ENCODE measurements at places on chromosomes 12 and 14.

DNA sequence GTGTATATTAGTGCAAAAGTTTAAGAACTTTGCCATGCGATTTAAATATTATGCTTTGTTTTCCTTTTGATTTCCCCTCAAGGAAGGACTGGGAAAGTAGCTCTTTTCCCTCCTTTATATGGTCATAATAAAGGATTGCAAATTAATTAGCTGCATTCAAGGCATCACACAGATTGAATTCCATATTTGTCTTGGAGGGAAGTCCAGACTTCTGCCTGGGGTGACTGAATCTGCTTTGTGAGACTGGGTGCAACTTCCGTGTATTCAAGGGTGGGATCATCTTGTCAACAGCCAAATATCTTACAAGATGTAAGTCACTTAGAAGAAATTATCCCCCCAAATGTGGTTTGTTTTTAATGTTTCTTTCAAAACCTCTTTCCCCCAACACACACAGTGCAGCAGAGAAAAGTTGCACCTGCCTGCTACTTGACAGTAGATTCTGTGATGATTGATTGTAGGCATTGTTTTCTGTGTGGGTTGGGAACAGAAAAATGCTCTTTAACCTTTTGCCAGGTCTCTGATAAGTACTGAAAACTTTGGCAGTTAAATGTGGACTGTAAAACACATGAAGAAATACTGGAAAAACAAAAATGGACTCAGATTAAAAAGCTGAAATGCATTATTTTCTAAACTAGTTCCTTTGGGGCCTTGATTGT is 28.4 kb downstream of the STK38L start:
- no peak for DNase-seq

GRCh38 chr14:75648066-75648838 is 12.4 kb downstream of the ERG28 start:
- DNase-seq, result no peak

- no peak for DNase-seq
Observed at GRCh38 chr12:26767865-26768264, 65.1 kb downstream of the ITPR2 start.

DNA sequence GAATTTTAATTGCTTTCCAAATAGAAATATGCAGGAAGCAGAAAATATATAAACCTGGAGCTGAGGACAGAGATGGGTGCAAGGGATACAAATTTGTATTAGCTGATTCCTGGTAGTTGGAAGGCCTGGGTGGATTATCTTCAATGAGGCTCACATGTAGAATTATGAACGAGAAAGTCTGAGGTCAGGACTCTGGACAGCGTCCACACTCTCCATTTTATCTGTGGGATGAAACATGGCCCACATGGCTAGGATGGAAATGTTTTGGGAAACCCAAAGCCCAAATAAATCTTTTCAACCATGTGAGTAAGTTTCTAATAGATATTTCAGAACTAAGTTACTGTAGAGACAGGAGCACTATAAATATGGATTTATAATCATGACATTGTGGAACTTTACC is 256.1 kb downstream of the APAF1 start:
- no peak for DNase-seq

- no peak for DNase-seq
Observed at GRCh38 chr12:86735851-86736250, 479.7 kb upstream of the MGAT4C start.

DNA sequence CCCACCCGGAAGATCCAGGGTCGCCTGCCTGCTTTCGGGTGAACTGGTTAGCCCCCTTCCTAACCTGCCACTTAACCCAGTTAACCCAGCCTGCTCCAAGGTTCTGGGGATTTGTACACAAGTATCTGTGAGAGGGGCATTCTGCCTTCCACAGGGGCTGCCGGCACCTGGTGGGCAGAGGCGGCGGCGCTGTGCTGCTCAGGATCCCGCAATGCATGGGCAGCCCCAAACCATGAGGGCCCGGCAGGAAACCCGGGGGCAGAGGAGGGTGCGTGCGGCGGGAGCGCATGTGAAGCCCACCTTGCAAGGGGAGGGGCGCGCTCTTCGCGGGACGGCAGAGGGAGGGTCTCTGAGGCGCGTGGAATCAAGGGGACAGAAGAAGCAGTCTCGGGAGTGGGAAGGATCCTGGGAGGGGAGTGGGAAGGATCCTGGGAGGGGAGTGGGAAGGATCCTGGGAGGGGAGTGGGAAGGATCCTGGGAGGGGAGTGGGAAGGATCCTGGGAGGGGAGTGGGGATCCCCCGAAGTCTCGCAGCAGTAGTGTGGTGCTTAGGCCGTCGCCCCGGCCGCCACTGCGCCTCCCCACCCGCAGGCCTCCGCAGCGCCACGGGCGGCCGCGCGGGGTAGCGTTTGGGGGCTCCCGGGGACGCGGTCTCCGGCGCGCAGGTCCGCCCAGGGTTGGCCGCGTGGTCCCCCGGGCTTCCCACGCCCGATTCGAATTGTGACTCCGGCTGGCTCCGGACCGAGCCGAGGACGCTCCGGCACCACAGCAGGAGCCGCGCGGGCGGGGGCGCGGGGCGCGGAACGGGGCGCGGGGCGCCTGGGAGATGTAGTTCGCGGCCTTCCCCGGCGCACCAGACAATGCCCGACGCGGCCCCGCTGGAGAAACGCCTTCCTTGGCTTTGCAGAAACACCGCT is 4.9 kb upstream of the MTA1 start:
- DNase-seq, result no peak

DNA sequence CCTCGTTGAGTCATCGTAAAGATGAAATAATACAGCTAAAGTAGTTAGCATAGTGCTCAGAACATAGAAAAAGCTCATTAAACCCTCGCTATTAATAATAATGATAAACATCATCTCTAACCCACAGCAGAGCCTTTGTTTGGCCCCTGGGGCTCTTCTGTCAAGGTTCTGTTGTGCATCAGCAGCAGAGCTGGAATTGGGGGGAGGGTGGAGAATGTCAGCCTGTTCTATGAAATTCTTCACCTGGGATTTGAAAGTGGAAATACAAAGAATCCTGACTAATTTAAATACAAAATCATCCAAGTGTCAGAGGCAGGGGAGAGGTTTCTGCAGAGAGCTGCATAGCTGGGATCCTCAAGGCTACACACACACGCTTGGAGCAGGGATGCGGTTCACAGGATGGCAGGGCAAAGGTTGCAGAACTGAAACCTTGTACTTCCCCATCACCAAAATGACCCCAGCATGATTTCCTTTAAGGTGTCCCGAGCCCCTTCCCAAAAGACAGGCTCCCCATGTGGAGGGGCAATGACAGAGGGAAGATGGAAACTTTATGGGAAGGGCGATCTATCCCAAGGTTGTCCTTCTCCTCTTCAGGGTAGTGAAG is 71.8 kb downstream of the DAD1 start:
- DNase-seq, result no peak

DNA sequence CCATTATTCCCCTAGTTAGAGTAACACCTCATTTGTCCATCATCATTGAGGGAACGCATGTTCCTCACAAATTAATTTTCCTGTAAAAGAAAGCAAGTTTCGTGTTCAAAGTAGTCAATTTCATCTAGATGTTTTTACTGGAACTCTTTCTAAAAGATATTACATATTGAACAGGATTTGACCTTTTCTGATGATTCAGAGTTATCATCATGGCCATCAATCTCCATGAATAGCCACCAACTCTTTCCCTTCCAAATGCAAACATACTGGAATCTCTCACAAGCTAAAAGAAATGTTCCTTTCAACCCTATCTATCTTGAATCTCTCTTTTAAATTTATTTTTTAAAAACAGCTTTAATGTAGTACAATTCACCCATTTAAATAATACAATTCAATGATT is 263.1 kb upstream of the FAR2 start:
- DNase-seq, result no peak

- no peak for DNase-seq
Observed at GRCh38 chr14:101147848-101148247, 244.3 kb upstream of the RTL1 start.

GRCh38 chr12:105205322-105206048 is 30.5 kb downstream of the APPL2 start:
- no peak for DNase-seq
